ENCODE measurements at places on chromosomes 1 and 21.

- DNase-seq: no peak
Measured at GRCh38 chr1:119364640-119365039, 3.9 kb upstream of the HAO2 start.

GRCh38 chr1:5597991-5598823 is 394.0 kb downstream of the NPHP4 start:
- no peak for DNase-seq

DNA sequence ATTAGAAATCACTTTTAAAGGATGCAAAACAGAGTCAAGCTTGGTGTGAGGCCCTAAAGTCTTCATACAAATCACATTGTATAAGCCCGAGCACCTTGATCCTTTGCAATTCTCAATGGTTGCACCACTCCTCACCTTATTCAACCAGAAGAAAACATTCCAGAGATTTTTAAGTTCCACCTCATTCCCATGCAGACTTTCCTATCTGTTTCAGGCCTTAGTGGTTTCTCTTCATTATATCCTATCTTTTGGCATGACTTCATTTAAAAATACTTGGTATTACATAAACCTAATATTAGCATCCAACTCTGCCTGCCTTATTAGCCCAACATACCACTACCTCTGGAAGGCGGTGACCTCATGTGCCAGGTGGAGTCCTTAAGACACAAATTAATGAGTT is 9.3 kb upstream of the GREM2 start:
- no peak for DNase-seq

DNA sequence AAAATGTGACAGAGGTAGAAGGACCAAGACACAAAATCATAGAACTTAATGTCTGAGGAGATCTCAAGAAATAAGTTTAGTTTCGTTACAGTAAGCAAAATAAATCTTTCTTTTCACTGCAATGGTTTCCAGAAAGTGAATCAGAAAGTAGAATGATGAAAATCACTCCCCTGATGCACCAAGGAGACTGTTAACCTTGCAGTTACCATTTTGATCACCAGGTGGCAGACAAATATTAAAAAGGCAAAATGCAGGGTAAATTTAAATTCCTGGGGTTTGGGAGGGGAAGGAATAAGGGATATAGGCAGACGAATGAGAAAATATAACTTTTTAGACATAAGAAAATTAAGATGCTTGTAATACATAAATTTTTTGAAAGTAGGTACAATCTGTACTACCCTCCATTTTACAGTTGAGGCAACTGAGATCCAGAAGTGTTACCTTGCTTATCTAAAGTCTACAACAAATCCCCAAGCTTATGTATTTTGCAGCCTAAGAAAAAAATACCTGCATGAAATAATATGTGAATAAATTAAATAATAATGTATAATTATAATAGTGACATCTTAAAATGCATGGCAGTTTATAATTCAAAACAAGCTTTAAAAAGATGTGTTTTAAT is 253.2 kb downstream of the CRB1 start:
- DNase-seq: no peak

GRCh38 chr1:243482141-243483022 is 226.5 kb downstream of the SDCCAG8 start:
- DNase-seq: no peak

DNA sequence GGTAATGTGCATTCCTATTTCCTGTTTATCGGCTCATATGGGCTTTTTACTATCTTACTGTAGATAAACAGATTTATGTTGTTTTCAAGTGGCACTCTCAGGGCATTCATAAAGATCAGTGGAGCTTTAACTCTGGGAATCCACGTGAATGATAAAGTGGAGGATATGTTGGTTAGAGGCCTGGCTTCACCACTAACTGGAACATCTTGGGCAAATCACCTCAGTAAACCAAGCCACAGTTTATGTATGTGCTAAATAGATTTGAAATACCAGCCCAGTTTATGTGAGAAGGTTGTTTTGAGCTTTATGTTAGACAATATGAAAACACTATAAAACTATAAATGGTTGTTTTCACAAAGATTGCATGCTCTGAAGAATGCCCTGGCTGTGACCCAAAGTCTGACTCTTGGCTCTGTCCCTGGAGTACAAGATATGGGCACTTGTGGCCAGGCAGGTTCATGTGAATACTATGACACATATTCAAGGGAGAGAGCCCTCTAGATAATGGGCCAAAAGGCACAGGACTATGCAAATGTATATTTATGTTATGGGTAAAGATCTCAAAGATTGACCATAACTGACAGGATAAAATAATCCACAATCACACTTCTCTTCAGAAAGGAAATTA is 36.7 kb downstream of the FAM163A start:
- no peak for DNase-seq

- no peak for DNase-seq
Measured at GRCh38 chr1:150092180-150092791, 24.7 kb downstream of the VPS45 start.

- DNase-seq: no peak
Measured at GRCh38 chr1:100353988-100354387, 1.7 kb downstream of the CDC14A start.

GRCh38 chr1:31759298-31760023 is 4.7 kb downstream of the ADGRB2 start:
- DNase-seq: no peak

DNA sequence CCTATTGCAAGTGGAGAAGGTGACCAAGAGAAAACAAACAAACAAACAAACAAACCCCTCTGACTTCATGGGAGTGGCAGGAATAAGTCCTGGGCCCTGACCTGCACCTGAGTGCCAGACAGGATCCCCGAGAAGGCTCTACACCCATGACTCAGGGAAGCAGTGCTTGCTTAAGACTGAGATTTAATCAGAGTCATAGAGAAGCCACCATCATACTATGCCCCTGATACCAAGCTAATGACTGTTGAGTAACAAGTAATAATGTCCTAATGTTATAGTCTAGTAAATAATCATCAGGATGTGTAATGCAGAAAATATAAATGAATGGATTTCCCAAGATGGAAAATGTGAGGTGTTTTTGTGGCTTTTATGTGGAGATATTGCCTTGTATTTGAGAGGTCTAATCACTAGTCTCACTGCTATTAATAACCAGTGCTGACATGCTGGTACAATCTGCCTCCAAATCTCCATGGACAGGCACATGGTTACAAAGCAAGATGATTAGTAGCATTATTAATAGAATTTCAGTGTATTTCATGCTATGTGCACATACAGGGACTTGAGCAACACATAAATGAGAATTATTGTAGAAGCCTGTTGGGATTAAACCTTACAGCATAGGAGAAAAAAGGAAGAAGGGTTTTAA is 1290.9 kb downstream of the MRPL39 start:
- DNase-seq: no peak

DNA sequence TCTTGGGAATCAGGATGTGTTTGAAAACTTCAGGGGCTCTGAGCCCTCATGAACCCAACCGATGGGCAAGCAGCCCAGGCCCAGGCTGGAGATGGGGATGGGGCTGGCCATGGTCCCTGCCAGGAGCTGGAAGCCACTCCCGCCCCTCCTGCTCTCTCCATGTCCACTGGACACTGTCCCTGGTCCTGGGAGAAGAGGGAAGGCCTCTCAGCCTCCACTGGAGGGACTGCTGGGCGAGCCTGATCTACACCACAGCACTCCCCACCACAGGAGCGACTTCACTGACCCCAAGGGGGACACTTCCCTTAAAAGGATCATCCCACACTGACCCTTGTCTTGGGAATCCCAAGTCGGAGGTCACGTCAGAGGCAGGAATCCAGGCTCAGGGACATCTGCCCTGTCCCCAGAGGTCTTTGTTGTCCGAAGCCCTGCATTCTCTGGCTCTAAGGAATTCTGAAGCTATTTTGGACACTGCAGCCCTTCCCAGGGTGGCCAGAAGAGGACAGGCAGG is 16.9 kb upstream of the COL18A1 start:
- DNase-seq: no peak

- DNase-seq: no peak
Measured at GRCh38 chr1:6948416-6948815, 163.2 kb downstream of the CAMTA1 start.

GRCh38 chr21:33546086-33546485 is 3.2 kb downstream of the SON start:
- DNase-seq: no peak

GRCh38 chr21:14251336-14251735 is 35.4 kb downstream of the RBM11 start:
- DNase-seq: no peak

DNA sequence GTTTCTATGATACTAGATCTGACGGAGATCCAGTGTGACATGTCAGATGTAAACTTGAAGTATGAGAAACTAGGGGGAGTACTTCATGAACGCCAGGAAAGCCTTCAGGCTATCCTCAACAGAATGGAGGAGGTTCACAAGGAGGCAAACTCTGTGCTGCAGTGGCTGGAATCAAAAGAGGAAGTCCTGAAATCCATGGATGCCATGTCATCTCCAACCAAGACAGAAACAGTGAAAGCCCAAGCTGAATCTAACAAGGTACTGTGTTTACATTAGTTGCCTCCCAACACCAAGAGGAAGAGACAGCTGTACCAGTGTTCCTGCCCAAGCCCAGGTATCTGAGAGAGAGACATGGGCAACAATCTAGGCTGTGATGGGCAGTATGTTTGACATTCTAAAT is 112.2 kb upstream of the BMP8A start:
- no peak for DNase-seq

- no peak for DNase-seq
Measured at GRCh38 chr1:110956586-110956985, 7.1 kb downstream of the LRIF1 start.

DNA sequence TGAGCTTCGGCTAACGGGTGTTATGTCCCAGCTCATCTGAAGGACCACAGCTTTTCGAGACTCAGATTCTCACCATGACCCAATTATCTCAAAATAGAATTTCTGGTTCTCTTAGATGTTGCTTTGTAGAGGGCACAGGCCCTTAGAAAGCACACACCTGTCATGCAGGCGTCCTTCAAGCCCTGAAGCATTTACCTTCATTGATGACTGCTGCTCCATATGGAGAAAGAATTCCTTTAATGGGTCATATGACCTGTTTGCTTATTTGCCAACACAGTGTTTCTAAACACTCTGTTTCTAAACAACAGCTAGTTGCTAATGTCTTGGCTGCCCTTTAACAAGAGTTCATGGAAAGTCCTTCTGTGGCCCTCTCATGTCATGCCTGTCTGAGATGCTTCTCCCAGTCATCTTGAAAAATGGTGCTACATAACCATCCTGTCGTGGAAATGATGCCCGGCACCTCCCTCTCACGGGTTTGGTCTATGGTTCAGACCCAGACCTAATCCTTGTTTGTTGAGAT is 495.7 kb downstream of the KIF26B start:
- DNase-seq: no peak

GRCh38 chr1:216910081-216910840 is 187.0 kb upstream of the ESRRG start:
- DNase-seq: no peak

GRCh38 chr1:21334214-21335087 is 44.2 kb upstream of the ECE1 start:
- DNase-seq: peak; percentile 61

- DNase-seq: no peak
Measured at GRCh38 chr1:80251591-80251990, 1245.1 kb upstream of the ADGRL4 start.

GRCh38 chr1:85573322-85573721 is 7.2 kb upstream of the CCN1 start:
- no peak for DNase-seq

DNA sequence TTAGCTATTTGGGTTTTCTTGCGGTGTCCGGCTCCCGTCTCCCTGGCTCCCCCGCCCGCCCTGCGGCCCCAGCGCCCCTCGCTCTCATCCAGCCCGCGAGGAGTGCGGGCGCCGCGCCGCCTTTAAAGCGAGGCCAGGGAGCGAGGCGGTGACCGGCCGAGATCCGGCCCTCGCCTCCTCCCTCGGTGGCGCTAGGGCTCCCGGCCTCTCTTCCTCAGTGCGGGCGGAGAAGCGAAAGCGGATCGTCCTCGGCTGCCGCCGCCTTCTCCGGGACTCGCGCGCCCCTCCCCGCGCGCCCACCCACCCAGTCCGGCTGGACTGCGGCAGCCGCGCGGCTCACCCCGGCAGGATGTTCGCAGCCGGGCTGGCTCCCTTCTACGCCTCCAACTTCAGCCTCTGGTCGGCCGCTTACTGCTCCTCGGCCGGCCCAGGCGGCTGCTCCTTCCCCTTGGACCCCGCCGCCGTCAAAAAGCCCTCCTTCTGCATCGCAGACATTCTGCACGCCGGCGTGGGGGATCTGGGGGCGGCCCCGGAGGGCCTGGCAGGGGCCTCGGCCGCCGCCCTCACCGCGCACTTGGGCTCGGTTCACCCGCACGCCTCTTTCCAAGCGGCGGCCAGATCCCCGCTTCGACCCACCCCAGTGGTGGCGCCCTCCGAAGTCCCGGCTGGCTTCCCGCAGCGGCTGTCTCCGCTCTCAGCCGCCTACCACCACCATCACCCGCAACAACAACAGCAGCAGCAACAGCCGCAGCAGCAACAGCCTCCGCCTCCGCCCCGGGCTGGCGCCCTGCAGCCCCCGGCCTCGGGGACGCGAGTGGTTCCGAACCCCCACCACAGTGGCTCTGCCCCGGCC is 492 bp downstream of the HLX start:
- DNase-seq: no peak

DNA sequence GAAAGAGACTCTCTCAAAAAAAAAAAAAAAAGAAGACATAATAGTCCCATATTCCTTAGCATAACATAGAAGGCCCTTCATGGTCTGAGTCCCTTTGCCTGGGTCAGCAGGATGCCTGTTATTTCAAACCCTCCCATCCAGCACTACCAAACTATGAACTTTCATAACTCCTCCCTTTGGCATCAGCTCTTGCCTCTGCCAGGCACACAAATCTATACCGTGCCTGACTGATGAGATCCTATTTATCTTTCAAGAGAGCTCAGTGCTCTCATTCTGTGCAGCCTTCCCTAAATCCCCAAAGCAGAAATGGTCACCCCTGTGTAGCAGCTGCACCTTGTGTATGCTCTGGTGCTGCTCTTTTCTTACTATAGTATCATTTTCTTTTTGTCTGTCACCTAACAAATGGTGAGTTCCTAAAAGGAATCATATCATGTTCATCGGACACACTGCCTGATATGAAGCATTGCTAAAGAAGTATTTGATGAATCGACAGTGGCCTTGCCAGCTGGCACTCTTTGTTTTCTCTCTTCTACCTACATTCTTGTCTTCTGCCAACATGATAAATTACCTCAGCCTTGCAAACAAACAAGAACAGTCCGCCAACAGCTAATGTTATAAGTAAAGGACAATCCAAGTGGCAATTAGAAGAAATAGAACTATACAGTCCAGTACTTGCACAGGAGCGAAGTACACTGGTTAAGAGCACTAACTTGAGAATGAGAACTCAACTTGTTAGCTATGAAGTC is 29.9 kb downstream of the FMO4 start:
- no peak for DNase-seq
